Right kidney (tissue), 9 donors: ENCODE measurements at places on chromosomes 11 and 22.

- no peak for DNase-seq
Observed at GRCh38 chr11:565921-566509, 5.2 kb downstream of the RASSF7 start.

GRCh38 chr22:47367993-47368945 is 605.8 kb downstream of the TBC1D22A start:
- DNase-seq: no peak

- no peak for DNase-seq
Observed at GRCh38 chr11:130872102-130872501, 44.2 kb downstream of the SNX19 start.

DNA sequence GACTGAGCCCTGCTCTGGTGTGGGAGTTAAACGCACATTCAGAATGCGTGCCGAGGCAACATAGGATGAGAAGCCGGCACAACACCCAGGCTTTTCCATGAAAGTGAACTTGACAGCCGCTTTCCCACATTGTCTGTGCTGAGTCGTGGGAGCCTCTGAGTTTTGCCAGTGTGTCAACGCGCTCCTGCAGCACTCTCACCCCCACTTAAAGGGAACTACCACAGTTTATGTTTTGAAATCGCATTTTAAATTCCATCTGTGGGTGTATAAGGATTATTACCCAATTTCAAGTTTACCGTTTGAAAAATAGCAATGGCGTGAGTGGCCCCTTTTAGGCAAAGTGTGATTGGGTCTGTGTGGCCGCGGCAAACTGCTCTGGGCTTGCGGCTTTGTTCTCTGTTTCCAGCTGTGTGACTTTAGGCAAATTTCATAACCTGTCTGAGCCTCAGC is 81.5 kb downstream of the FBLN1 start:
- DNase-seq: no peak

DNA sequence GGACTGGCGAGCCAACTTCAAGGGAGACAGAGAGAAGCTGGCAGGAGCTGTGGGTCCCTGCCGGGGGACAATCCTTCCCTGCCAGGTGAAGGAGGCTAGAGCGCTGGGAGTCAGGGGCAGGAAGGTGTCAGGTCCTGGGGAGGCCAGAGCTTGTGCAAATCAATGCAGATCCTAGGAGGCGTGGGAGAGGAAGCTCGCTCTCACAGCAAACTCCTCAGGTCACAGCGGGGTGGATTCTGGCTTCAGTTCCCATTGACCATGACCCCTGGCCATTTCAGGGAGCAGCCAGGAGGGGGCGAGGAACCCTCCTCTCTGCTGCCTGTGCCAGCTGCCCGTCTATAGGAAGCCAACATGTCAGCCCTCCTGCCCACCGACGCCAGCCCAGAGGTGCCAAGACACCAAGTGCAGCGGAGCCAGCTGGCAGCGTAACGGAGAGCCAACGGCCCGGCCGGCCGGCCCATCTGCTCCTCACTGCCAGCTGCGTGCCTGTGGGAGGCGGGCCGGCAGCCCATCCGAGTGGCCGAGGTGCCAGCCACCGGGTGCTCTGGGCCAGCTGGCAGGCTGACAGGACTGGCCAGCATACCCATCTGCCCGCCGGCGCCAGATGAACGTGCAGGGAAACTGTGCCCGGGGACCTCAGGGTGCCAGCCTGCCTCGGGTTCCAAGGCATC is 374.8 kb downstream of the MIAT start:
- DNase-seq: no peak

DNA sequence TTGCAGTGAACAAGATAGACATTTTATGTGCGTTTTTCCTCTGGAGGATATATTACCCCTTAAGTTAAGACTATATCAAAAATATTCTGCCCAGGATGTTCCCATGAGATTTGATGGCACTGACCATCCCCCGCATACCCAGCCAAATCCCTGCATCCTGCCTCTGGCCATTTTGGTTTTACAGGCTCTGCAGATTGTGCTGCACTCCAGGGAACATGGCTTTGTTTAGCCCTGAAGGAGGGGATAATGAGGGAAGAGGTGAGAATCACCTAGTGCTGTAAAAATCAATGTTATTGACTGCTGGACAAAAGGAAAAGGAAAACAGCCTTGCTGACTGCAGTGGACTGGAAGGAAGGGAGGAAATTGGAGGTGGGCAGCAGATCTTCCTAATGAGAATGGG is 717.4 kb downstream of the DLG2 start:
- DNase-seq: no peak
